ENCODE measurements at places on chromosomes 7 and 10.

GRCh38 chr10:116371737-116372136 is 47.5 kb downstream of the CCDC172 start:
- H3K4me1 ChIP-seq = no peaks in the 10 kb centered on the region
- no peak overlapping the region for H3K27ac ChIP-seq
- H3K4me3 ChIP-seq = no peak overlapping the region
- DNase-seq = no peak
- H3K27me3 ChIP-seq = no peaks in the 10 kb centered on the region

DNA sequence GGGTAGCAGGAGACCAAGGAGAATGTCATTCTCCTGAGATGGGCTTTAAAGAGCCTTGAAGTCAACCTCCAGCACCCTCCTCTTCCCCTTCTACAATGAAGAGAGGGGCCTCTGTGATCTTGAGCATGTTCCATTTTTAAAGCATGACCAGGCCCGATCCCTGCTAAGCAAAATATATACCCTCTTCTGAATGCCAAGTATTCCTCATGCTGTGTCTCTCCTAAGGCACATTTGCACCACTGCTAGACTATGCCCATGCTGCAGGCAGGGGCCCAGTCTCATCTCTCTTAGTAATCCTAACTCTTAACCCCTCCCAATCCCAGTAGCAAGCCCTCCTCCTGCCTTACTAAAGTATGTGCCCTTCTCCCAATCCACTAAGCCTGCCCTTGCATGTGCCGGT is 18.4 kb downstream of the SORBS1 start:
- H3K4me1 ChIP-seq = no peaks in the 10 kb centered on the region
- no peaks in the 10 kb centered on the region for H3K27me3 ChIP-seq
- H3K4me3 ChIP-seq = no peak overlapping the region
- no peak for DNase-seq
- H3K36me3 ChIP-seq = no peaks in the 10 kb centered on the region

- H3K4me1 ChIP-seq = no peaks in the 10 kb centered on the region
- H3K36me3 ChIP-seq = no peaks in the 10 kb centered on the region
Observed at GRCh38 chr7:11775401-11775800, 56.6 kb downstream of the THSD7A start.

- H3K4me3 ChIP-seq = no peak overlapping the region
- peak overlapping the region; percentile 14 for H3K27ac ChIP-seq
- H3K4me1 ChIP-seq = no peaks in the 10 kb centered on the region
- H3K27me3 ChIP-seq = no peaks in the 10 kb centered on the region
Observed at GRCh38 chr7:140200061-140200989, 23.5 kb upstream of the KDM7A start.

DNA sequence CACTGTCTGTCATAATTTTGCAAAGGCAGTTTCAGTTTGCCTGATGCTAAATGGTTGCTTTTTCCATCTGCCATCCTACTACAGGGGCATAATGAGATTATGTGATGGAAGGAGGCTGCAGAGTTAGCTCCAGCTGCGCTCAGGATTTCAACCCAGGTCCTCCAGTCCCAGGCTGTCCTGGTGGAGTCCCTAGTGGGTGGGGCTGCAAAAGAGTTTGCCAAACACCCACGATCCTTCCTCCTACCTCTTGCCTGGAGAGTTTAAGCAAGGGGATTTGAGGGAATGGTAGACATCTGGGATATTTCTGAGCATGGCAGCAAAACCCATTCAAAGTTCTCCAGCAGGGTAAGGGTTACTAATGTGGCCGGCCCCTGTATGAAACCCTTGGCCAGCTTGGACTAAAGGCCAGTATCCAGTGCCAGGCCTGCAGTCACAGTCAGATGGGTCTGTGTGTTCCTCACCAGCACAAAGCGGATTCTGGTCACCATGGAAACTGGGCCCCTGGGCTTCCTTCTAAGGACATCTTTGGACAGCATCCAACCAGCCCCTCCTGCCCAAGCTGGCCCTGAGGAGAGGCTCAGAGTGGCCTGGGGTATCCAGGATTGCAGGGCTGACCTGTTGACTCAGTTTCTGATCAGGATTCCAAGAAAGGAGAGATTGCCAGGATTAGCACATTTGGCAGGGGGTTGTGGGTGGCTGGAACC is 42.7 kb upstream of the CHST3 start:
- no peak overlapping the region for H3K4me3 ChIP-seq
- H3K4me1 ChIP-seq = no peaks in the 10 kb centered on the region
- H3K36me3 ChIP-seq = no peaks in the 10 kb centered on the region
- no peaks in the 10 kb centered on the region for H3K27me3 ChIP-seq

GRCh38 chr10:127117125-127117524 is 79.3 kb downstream of the INSYN2A start:
- no peak for DNase-seq
- no peak overlapping the region for H3K27ac ChIP-seq
- H3K27me3 ChIP-seq = no peaks in the 10 kb centered on the region
- H3K36me3 ChIP-seq = peaks cover 4% of the 10 kb centered on the region
- H3K4me1 ChIP-seq = no peaks in the 10 kb centered on the region

DNA sequence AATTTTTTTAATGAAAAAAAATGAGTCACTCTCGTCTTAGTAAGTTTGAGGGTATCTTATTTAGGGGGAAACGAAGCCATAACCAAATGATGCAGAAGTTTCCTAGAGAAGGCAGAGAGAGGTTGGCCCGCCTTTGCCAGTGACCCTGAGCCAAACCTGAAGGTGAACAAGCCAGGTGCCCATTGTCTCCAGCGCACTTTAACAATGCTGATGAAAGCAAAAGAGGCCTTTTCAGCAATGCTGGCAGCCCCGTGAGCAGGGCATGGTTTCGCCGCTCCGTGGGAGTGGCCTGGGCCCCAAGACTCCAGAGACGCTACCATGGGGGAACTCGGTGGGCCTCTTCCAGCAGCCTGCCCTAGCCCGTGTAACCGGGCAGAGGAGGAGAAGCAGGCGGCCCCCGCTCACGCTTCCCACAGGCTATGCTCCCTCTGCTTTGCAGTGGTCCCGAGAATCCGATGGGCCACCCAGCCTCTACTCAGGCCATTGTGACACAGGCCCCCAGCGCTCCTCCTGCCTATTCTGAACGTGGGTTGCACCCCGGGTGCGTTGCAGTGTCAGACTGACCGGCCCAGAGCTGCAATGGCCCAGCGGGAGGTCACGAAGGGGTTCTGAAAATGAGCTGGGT is 14.0 kb upstream of the UNCX start:
- H3K36me3 ChIP-seq = no peaks in the 10 kb centered on the region
- no peaks in the 10 kb centered on the region for H3K4me1 ChIP-seq
- no peak overlapping the region for H3K27ac ChIP-seq
- peaks cover 6% of the 10 kb centered on the region for H3K27me3 ChIP-seq

DNA sequence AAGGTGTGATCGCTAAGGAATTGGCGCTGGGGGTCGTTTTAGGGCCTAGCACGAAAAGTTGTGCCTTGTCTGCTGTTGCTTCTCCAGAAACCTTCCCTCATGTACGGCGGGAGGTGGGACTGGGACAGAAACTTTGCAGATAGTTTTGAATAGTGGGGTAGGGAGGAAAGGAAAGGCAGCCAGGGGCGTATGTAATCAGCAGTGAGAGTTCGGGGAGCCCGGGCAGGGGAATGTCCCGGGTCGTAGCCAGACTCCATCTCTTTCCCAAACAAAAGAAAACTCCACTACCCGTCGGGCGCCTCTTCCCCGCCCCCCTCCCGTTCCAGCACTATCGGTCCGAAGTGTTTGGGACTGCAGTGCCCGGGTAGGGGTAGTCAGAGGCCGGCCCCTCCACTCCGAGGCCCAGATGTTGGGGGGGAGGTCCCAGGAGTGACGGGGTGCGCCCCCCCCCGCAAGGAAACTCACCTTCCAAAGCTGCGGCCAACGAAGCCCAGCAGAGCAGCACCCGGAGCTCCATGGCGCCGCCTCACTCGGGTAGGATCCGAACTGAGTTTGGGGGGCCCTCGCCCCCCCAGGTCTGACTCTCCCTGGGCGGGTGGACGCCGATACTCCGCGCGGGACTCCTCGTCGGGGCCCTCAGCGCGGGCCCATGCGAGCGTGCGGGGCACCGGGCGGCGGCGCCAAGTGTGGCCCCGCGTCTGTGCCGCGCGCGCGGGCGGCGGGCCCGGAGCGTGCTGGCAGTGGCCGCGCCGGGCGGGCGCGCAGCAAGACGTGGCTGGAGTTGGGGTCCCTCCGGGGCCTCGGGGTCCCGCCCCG is 601 bp downstream of the EPHB4 start:
- peak overlapping the region; percentile 95 for H3K27ac ChIP-seq
- H3K4me3 ChIP-seq = peak overlapping the region; percentile 65
- no peaks in the 10 kb centered on the region for H3K27me3 ChIP-seq
- no peak for DNase-seq
- H3K36me3 ChIP-seq = peaks cover 14% of the 10 kb centered on the region

DNA sequence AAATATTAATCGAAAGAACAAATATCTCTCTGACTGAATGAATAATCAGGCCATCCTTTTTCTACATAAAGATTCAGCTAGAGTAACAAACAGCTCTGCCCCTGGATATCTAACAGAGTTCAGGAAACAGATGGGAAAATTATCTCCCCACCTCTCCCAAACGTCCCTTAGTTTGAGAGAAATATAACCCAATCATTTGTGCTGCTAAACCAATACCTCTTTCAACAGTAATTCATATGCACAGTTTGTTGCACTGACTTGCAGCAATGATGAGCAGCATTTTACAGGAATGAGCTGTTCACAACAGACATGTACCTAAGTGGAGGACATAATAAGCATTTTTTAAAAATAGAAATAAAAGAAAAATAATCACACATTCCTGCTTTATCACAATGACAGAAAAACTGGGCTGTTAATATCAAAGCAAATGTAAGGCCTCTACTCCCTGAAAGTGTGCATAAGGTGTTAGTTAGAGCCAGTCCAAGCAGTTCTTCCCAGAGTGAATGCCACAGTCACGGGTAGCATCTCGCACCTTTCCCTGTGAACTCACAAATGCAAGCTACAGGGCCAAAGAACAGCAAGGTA is 2.3 kb downstream of the CREB3L2 start:
- H3K27ac ChIP-seq = peak overlapping the region; percentile 99
- H3K27me3 ChIP-seq = no peaks in the 10 kb centered on the region
- peaks cover 25% of the 10 kb centered on the region for H3K4me1 ChIP-seq
- no peak for DNase-seq
- peak overlapping the region; percentile 100 for H3K4me3 ChIP-seq

- no peak overlapping the region for H3K27ac ChIP-seq
- no peaks in the 10 kb centered on the region for H3K36me3 ChIP-seq
- peaks cover 2% of the 10 kb centered on the region for H3K27me3 ChIP-seq
- H3K4me3 ChIP-seq = no peak overlapping the region
- no peak for DNase-seq
- no peaks in the 10 kb centered on the region for H3K4me1 ChIP-seq
Observed at GRCh38 chr10:9175200-9175599, 1120.7 kb downstream of the GATA3 start.

DNA sequence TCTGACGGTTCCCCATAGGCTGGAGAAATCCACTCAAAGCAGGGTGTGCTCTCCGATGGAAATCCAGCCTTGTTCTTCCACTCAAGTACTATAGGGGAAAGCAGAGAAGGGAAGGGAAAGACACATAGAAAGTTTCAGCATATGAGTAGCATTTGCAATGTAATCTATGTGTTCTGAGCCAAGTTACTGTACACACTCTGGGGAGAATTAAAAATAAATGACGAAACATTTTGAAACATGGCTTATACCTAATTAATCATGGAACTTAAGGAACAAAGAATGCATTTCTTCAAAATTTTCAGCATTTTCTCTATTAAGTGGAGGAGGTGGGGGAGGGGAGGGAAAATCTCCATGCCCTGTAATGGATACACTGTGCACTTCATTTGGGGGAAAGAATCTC is 198.1 kb upstream of the HABP2 start:
- no peak for DNase-seq
- no peaks in the 10 kb centered on the region for H3K36me3 ChIP-seq
- peaks cover 15% of the 10 kb centered on the region for H3K27me3 ChIP-seq
- H3K4me1 ChIP-seq = peaks cover 4% of the 10 kb centered on the region
- no peak overlapping the region for H3K4me3 ChIP-seq

DNA sequence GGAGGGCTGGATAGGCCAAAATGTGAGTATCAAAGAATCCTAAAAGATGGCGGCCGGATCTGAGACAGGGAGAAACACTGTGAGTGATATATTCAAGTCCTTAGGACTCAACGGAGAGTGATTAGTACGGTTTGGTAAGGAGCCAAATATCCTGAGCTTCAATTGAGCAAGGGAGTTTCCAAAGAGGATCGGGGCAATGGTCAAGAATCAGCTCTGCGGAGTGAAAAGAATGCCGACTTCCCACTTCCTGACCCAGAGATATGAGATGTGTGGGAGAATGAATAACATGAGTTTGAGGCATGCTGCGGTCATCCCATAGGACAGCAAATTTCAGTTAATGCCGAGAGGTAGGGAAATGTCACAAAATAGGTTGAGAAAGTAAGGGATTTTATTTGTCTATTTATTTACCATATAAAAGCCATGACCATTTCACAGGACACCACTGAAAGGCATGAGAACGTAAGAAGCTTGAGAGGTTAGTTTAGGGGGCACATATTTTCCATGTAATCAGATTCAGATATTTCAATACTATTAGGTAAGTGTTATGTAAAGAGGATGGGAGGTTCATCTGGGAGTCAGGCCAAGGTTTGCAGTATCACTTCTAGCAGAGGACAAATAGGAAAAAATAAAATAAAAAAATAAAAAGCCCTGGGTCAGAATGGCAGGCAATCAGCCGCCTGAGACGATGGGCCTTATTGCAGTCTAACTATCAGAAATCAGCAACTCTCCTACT is 165.6 kb downstream of the HGF start:
- no peak for DNase-seq
- H3K27ac ChIP-seq = no peak overlapping the region
- no peaks in the 10 kb centered on the region for H3K27me3 ChIP-seq

DNA sequence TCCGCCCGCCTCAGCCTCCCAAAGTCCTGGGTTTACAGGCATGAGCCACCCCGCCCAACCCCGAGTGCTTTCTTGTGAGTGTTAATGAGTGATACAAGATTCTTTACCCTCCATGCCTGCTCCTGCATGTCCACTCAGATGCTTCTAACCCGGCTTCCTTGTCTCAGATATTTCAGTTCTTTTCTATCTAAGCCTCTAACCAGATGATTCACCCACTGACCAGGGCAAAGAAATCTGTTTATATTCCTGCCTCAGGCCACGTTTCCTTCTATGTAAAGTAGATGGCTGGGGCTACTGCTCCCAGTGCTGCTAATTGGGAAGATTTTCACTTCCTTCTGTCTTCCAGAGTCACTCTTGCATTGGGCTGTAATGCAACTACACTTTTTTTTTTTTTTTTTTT is 395.1 kb upstream of the ANKRD30A start:
- no peak overlapping the region for H3K27ac ChIP-seq
- H3K4me1 ChIP-seq = no peaks in the 10 kb centered on the region
- DNase-seq = no peak
- no peaks in the 10 kb centered on the region for H3K36me3 ChIP-seq

DNA sequence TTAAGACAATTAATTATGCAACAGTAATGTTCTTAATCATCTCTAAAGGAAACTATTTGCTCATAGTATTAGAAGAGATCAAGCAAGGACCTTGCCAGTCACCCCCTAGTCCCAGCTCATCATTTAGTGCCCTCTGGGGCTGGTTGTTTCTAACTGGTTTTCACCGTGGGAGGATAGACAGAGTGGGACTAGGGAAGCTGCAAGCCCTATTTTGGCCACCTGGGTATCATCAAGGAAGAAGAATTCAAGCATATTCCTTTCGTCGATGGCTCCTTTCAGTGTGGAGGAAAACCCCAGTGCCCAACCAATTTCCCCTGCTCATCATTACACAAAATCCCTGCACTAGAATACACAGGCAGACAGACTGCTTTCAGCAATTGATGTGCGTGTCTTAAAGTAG is 30.6 kb upstream of the FGFR2 start:
- no peaks in the 10 kb centered on the region for H3K27me3 ChIP-seq
- H3K36me3 ChIP-seq = no peaks in the 10 kb centered on the region
- no peak overlapping the region for H3K4me3 ChIP-seq
- DNase-seq = no peak
- H3K27ac ChIP-seq = peak overlapping the region; percentile 61
